ENCODE measurements at places on chromosomes 13 and 19.

DNA sequence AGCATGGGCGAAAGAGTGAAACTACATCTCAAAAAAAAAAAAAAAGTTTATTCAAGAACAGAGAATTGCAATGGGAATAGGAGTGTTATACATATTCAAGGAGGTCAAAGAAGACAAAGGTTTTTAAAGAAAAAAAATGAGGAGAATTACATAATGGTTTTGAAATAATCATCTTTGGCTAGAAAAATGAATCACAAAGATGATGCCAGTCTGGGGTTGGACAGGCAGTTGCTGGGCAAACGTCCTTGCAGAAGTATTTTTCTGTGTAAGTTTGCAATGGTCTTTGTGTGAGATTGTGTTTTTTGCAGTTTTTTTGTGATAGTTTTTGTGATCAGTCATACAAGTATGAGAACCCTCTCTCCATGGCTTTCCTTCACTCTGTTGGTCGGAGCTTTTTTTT is 23.7 kb downstream of the LYPD3 start:
- DNase-seq: no peak

- DNase-seq: no peak
Measured at GRCh38 chr13:46097015-46097414, 7.8 kb downstream of the CPB2 start.

- no peak for DNase-seq
Measured at GRCh38 chr13:112892426-112893206, 76.4 kb upstream of the MCF2L start.

DNA sequence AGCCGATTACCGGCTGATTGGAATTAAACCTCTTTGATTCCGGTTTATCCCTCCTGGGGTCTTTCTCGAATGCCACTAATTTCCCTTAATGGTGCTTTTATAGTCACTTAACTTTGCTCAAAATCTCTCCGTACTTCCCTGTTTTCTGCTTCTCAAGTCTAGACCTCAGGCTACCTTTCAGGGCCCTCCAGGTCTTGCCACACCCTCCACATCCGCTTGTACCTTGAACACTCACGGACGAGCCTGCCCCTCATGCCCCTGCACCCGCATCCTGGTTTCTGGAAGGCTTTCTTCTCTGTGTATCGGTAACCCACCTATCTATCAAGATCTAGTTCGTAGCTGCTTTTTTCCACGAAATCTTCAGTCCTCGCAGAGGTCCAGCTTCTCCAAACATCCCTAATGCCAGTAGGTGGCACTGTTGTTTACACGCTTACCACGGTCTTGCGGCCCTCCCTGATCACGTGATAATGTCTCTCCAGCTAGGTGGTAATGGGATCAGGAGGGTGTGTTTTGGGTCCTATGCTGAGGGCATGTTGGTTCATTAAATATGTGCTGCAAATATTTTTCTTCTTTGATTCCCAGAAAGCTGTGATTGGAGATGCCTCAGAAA is 13.8 kb downstream of the ATP12A start:
- no peak for DNase-seq

GRCh38 chr13:77124423-77124822 is 97.5 kb upstream of the FBXL3 start:
- no peak for DNase-seq

DNA sequence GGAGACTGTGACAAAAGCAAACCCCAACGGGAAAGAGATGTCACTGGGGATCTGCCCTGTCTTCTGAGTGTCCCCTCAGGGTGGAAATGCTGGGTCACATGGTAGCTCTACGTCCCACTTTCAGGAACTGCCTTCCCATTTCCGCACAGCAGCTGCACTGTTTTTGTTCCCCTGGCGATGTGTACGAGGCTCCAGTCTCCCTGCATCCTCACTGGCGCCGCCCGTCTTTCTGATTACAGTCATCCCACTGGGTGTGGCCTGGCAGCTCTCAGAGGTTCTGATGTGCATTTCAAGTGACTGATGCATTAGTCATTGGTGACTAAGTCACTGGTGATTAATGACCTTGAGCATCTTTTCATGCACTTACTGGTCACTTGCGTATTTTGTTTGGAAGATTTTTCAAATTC is 21.2 kb downstream of the PCID2 start:
- DNase-seq: no peak

- no peak for DNase-seq
Measured at GRCh38 chr19:17447704-17448130, 751 bp downstream of the TMEM221 start.

GRCh38 chr13:21330126-21330861 is 128.8 kb downstream of the ZDHHC20 start:
- no peak for DNase-seq

GRCh38 chr13:51644654-51645053 is 60.4 kb downstream of the WDFY2 start:
- DNase-seq: no peak
